ENCODE measurements at places on chromosomes 5 and 9.

- no peak for DNase-seq
Measured at GRCh38 chr9:7947577-7947976, 148.0 kb upstream of the DMAC1 start.

GRCh38 chr5:158839638-158840037 is 260.1 kb downstream of the EBF1 start:
- no peak for DNase-seq

GRCh38 chr5:176561259-176561658 is 12.1 kb downstream of the CDHR2 start:
- DNase-seq: no peak

GRCh38 chr9:129611307-129611800 is 9.5 kb downstream of the C9orf50 start:
- no peak for DNase-seq

- DNase-seq: no peak
Measured at GRCh38 chr5:169286572-169287300, 14.2 kb downstream of the SLIT3 start.

DNA sequence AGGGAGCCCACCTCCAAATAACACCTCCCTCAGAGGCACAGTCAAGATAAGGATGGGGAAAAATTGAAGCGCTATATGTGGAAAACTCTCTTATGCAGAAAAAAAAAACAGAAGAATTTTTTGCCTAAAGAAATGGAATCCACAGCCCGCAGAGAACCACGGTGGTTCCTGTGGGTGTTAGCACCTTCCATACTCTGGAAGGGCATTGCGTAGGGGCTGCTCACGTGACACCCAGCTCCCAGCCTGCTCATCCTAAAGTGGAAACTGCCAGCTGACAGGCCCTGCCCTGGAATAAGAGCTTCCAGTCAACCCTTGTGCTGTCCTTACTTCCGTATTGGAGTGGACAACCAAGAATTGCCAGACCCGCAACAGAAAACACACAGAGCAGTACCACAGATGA is 142.5 kb downstream of the FSTL4 start:
- no peak for DNase-seq

- DNase-seq: no peak
Measured at GRCh38 chr5:158429564-158429963, 570.6 kb upstream of the CLINT1 start.

GRCh38 chr5:115366223-115366622 is 69.8 kb upstream of the CCDC112 start:
- DNase-seq: no peak

DNA sequence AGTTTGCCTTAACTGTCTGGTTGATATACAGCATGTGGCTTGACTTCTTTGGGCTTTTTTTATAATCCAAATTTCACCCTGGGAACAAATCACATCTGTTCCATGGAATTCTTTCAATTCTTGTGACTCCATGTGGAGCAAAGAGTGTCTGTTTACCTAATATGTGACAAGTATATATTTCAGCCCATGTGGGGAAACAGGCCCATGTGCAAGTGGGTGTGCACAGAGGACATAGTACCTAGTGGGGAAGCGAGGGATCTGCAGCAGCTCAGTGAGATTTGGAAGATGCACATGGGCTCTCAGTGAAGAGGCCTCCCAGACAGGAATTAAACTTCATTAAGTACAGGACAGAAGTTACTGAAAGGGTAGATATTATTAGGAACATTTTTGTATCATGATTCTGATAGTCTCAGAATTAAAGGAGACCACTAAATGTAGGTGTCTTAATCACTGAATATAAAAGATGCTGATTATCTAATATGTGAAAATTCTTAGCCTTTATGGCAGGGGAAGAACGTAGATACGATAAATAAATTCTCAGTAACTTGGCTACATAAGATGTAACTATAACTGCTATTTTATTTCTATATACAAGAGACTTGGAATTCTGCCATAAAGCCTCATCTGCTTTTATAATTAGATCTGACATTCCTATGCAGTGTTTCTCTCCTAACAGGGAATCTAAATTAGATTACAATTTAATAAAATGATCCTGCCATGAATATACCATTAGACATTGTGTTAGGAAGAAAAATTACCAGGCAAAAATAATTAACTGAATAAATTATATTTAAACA is 181.2 kb downstream of the SLC12A2 start:
- DNase-seq: no peak

DNA sequence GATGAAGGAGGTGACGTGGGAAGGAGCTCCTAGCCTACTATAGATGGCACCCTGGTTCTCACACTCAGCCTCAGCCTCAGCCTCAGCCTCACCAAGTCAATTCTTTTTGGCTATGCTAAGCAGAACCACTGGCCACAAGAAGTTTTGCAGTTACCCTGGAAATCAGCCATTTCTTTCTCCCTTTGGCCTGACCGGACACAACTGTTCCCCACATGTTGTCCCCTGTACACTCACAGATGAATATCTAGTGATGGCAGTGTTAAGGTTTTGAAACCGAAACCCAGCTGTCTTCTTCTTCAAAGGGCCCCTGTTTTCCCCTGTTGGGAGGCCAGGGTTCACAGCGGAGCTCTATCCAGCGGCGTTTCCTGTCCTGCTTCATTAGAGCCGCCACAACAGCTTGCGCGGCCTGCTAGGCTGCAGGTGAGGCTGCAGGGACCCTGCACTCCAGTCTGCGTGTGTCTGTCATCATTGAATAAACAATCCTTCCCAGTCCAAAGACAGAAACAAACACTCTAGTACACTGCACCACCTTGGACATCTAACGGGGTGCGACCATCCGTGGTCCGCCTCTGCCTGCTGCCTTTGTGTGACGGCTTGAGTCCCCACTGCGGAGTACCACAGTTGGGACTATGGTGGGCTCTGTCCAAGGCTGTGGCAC is 250.5 kb downstream of the DENND1A start:
- DNase-seq: no peak

- no peak for DNase-seq
Measured at GRCh38 chr5:150751096-150751891, 7.5 kb downstream of the DCTN4 start.

DNA sequence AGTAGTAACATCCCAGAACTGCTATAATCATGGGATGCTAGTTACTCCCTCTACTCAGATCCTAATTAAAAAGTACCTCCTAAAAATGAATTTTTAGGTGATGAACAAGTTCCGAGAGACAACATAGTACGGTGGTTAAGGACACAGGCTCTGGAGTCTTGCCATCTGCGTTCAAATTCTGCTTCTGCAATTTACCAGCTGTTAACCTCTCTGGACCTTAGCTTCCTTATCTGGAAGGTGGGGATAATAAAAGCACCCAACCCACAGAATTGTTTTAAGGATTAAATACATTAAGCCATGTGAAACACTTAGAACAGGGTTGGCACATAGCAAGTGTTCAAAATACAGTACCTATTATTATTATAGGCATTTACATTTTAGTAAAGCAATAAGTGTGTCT is 77.5 kb upstream of the XPA start:
- no peak for DNase-seq

- no peak for DNase-seq
Measured at GRCh38 chr9:34610434-34611206, 1.3 kb downstream of the RPP25L start.

DNA sequence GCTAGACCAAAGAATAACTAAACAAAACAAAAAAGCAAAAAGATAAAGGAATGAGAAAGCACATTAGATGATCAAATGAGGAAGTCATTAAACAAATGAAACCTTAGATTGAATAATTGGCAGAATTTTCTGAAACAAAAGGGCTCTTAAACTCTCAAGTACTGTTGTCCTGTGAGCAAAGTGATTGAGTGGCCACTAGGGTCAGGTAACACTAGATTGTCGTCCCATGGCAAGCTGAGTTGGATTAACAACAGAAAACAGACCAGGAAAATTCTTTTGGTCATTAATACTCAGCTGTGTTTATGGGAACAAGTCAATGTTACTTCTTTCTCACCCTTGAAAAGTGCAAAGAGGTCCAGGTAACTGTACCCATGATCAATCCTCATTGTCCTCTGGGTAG is 81.6 kb upstream of the MRPS30 start:
- no peak for DNase-seq

GRCh38 chr5:40616781-40617180 is 62.9 kb upstream of the PTGER4 start:
- DNase-seq: no peak

DNA sequence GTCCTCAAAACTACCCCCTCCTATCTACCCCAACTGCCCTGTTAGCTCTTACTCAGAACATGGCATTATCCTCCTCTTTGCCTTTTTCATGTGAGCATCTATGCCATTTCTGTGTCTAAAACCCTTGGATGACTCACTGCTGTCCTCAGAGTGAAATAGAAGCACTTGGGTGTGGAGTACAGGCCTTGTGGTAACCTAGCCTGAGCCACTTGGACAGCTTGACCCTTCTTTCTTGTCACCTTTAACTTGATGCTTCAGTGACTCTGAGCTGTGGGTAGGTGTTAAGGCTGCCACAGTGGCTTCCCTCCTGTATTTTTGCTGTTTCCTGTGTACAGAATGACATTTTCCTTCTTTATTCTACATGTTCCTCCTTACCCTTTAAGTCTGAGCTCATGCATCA is 391.4 kb downstream of the SH3GL2 start:
- DNase-seq: no peak

- no peak for DNase-seq
Measured at GRCh38 chr9:88053856-88054501, 79.6 kb upstream of the CDK20 start.

GRCh38 chr9:13267743-13268142 is 11.7 kb downstream of the MPDZ start:
- DNase-seq: no peak

DNA sequence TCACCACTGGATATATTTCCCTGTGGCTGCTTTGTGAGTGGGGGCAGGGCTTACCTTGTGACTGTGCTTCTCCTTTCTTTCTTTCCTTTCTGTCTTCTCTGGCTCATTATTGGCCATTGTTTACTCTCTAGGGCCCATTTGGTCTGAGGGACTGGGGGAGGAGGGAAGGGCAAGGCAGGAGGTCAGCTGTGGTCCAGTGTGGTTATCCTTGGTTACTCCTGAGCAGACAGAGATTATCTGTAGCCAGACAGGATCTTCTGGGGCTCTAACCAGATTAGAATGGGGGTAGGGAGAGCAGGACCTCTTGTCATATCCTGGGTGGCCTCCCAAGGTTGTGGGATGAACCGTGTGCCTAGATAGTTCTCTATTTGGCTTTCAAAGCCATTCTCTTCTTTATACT is 71.2 kb downstream of the ANKRD55 start:
- no peak for DNase-seq

DNA sequence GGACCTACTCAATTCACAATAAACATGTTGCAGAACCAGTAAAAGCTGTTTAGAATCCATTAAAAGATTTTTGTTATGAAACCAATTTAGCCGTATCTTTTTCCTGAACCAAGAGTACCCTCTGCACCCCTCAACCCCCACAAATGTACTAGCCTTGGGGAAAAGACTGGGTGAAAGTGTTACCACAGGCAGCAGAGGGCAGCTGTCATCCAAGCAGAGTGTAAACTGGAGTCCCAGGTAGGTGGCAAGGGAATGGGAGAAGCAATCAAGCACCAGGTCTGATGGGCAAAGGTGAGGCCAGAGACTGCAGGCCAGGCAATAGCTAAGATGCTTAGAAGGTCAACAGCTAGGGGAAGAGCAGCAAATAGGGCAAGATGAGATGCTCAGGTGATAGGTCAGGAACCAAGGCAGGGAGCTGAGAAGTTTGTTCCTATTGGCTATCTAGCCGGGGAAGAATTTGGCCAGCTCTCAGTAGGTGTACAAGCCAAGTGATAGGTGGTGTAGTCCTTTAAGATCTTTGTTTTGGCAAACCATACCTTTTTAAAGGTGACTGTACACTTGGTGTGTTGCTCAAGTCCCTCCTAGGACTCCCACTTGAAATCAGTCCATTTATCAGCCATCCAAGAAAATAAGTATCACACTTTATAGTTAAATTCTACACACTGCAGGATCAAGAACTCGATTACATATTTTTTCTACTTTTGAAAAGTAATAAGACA is 77.8 kb upstream of the CCDC112 start:
- no peak for DNase-seq

- no peak for DNase-seq
Measured at GRCh38 chr9:2291980-2292704, 277.0 kb downstream of the SMARCA2 start.

GRCh38 chr5:149600932-149601331 is 19.6 kb downstream of the ARHGEF37 start:
- DNase-seq: no peak

GRCh38 chr5:142671266-142671665 is 14.6 kb downstream of the FGF1 start:
- DNase-seq: no peak

- no peak for DNase-seq
Measured at GRCh38 chr9:96241391-96241809, 60.6 kb downstream of the HSD17B3 start.

- no peak for DNase-seq
Measured at GRCh38 chr9:21761309-21761901, 41.0 kb upstream of the MTAP start.

- no peak for DNase-seq
Measured at GRCh38 chr9:135772056-135772646, 70.2 kb downstream of the KCNT1 start.

DNA sequence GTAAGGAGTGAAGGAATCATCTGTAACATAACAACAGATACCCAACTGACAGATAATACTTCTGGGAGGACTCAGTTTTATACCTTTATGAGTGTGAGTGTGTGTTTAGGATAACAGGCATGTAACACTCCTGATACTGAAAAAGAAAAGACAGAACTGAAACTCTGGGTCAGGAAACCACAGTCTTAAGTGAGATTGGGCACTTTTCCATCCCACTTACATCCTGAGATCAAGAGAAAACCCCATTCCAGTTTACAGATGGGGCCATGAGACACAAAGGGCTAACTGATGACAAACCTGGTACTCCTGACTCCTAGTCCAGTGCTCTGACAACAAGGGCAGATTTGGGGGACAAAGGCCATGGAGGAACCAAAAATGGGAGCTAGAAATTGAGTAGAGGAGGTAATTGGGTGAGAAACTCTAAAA is 18.0 kb downstream of the IL5 start:
- DNase-seq: no peak

GRCh38 chr5:16656561-16657191 is 39.9 kb upstream of the RETREG1 start:
- no peak for DNase-seq

- DNase-seq: no peak
Measured at GRCh38 chr5:111556501-111556900, 44.2 kb upstream of the STARD4 start.

DNA sequence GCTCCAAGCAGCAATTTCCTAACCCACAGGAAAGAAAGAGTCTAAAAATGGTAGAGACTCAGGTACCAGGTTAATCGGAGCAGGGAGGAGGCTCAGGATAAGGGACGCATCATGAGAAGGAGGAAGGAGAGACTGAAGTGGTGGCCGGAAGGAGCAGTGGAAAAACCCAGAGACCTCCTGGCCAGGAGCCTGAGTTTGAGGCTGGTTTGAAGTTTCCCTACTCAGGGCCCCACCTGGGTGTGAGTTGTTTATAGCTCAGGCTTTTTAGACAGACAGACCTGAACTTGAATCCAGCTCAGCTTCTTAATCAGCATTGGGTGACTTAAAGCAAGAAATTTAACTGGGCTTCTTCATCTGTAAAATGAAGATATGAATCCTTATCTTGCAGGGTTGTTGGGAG is 11.9 kb upstream of the AQP7 start:
- DNase-seq: no peak

Measured in mesothelial cell of epicardium (in vitro differentiated cells).